Daoy (cell line): ENCODE measurements at places on chromosomes 16 and 17. TPM values are rescaled to one million over a fixed set of nuclear protein-coding genes. Genes with fewer than 3 reads are reported as not detected.

C16orf92 gene
- total RNA-seq, result not detected in 2 replicates

DNA sequence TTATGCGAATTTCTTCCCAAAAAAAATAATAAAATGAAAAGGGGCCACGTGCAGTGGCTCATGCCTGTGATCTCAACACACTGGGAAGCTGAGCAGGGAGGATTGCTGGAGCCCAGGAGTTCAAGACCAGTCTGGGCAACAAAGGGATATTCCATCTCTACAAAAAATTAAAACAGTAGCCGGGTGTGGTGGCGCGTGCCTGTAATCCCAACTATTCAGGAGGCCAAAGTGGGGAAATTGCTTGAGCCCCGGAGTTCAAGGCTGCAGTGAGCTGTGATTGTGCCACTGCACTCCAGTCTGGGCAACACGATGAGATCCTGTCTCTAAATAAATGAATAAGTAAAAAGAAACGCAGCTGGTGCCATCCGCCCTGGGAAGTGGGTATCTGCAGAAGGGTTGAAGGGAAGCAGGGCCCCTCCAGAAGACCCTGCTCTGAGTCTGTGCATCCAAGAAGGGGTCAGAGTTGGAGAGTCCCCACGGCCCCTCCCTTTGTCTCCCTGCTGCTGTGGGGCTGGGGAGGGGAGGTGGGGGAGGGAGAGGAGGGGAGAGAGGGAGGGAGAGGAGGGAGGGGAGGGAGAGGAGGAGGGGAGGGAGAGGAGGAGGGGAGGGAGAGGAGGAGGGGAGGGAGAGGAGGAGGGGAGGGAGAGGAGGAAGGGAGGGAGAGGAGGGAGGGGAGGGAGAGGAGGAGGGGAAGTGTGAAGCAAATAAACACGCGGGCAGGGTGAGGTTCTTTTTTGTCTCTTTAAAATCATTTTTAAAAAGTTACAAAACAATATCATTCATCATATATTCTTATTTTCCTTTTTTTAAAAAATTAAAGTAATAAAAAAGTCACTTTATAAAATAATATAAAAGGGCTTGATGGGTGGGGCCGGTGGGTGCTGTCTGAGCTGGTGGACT lies 5.0 kb upstream of the MYADML2 start:
- DNase-seq, result no peak

SLC38A7 gene
- 6.6 and 7.8 TPM in 2 replicates for total RNA-seq

DNA sequence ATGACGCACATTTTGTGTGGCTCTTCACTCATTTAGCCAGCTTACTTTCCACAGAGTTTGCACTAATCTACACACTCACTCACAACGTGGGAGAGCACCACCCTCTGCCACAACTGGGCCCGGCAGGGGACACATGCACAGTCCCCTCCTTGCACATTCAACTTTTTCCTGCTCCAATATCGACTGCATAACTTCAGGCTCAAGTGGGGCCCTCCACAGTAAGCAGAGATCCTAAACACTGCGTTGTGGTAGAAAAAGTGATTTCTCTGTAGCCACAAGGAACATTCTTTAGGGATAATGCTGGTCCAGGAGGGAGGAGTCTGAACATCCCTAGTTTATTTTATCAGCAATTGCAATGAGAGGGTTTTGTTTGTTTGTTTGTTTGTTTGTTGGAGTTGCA lies 40.0 kb downstream of the MRPS23 start:
- no peak for DNase-seq

DNA sequence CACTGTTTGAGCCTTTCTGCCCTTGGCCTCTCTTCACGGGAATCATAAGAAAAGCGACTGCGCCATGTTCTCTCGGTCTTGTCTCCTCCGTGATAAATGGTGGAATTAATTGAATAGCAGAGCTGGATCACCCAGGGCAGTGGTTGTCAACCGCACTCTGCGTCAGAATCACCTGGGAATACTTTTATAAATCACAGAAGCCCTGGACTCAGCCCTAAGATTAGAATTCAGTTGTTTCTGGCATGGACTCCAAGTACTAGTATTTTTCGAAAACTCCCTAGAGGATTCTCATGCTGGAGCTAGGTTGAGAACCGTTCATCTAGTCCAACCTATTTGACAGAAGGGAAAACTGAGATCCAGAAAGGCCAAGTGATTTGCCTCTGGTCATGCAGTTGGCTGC lies 64.1 kb downstream of the SPACA3 start:
- DNase-seq, result no peak

DNA sequence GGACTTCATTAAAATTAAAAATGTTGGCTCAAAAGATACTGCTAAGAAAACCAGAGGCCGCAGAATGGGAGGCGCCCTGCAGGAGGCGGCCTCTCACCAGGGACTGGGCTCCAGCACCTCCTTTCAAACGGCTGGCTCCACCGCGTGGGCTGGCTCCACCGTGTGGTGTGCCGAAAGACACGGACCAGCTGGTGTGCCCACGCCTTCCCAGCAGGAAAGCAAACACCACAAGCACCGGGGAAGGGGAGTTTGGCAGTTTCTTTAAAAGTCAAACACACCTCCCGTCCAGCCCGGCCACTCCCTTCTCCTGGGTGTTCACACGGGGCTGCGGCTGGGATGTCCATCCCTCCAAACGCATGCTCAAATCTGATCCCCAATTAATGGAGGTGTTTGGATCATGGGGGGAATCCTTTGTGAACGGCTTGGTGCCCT lies 13.9 kb downstream of the HAGH start:
- DNase-seq, result peak; percentile 55

GJD3 gene
- not detected in 2 replicates for total RNA-seq

- DNase-seq, result no peak
Measured at GRCh38 chr16:12601290-12601900, 202.3 kb downstream of the CPPED1 start.
